ENCODE measurements at places on chromosomes 12 and 14.
A peak's percentile ranks its signal among the peaks of the same experiment; 100 is the strongest.

DNA sequence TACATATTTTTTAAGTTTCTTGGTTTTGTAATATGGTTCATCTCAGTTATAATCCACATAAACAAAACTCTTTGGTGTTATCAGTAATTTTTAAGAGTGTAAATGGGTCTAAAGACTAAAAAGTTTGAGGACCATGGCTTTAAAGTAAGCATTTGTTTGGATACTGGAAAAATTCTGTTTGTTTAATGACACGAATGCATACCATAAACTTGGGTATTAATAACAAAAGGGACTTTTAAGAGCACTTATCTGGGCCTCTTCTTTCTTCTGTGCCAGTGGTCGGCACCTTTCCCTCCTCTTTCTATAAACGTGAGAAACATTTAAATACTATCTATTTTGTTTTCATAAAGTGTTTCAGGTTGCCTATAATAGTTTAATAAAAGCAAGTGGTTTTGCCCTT lies 47.4 kb downstream of the SAMD4A start:
- DNase-seq, result no peak

DNA sequence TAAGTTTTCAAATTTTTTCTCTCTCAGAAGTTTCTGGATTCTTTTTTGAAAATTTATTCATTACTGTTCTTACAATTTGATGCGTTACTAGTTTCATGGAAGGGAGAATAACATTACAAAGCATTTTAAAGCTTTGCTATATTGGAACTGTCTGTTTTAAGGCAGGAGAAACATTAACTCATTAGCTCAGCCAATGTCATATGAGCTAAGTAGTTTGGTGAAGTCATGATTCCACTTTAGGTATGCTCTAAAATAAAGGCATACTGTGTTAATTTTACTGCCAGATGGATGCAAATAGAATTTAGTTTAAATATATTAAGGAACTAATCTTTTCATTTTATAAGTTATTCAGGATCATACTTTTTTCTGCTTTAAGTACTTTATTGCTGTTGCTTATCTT lies 46.0 kb downstream of the ARID2 start:
- DNase-seq, result no peak

- peak; percentile 3 for DNase-seq
Measured at GRCh38 chr14:22226381-22226780, 362.6 kb downstream of the DAD1 start.

- peak; percentile 27 for DNase-seq
Measured at GRCh38 chr14:100816950-100817901, 8.7 kb upstream of the MEG3 start.

DNA sequence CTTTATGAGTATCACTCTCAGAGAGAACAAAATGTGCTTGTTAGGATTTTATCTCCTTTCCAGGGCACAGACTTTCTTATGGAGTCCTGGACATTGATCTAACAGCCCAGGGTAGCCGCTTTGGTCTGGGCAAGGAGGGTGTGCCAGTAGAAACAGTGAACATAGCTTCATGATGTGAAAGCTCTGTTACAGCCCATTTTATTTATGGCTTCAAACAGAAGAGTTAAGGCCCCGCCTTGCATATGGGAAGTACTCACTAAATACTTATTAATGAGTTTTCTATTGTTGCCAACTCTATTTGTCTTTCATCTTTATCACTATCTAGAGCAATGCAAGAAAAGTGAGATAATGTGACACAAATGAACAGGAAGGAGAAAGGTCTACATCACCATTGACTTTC lies 200.5 kb downstream of the NTF3 start:
- DNase-seq, result no peak

- DNase-seq, result no peak
Measured at GRCh38 chr14:65366802-65367565, 45.5 kb upstream of the FUT8 start.

DNA sequence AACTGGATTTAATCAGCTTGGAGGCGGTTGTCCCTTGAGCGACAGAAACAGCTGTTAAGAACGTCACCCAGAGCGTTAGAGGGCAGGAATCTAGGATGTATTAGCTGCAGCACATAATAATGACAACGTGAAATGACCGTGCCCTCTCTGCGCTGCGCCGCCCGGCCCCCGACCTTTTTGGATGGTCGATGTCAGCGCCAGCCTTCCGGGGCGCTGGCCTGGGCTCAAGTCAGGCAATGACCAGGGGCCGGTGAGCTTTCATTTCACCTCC lies 427 bp upstream of the TMEM120B start:
- DNase-seq, result no peak

- DNase-seq, result peak; percentile 52
Measured at GRCh38 chr14:103629503-103630121, 601 bp downstream of the KLC1 start.

DNA sequence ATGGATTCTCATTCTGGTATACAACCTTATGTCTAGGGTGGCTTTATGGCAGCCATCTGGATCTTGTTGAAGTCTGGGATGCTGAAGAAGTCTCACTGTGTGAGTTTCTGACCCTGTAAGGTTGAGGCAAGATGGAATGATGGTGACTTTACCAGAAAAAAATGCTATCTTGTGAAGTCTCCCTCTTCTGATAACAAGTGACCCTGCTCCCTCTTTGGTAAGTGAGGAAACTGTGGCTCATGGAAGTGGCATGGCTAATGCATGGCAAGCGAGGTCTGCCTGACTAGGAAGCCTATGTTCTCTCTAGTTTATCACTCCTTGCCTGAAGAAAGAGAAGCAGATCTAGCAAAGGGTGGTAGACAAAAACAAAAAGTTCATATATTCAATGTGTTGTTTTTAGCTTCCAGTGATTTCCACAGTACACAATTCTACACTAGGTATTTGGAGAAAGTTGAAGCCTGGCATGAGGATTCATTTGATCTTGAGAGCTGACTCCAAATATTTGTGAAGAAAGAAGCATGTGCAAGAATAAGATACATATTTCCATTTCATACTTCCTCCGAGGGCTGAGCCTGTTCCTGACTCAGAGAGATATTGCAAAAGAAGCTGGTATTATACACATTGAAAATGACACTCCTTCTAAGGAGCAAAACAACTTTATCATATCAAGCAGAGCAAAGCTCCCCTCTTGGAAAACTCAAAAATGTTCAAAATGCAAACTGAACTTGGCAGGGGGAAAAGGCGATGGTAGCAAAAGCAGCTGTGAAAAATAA lies 63.6 kb downstream of the HELB start:
- no peak for DNase-seq

- no peak for DNase-seq
Measured at GRCh38 chr14:96583569-96584041, 81.4 kb downstream of the PAPOLA start.

- no peak for DNase-seq
Measured at GRCh38 chr12:93979189-93979588, 169.2 kb upstream of the PLXNC1 start.

GRCh38 chr14:35556548-35556947 lies 22.6 kb downstream of the INSM2 start:
- no peak for DNase-seq

- DNase-seq, result no peak
Measured at GRCh38 chr12:95763809-95764253, 26.7 kb downstream of the NTN4 start.

- DNase-seq, result peak; percentile 75
Measured at GRCh38 chr14:96584199-96584906, 82.2 kb downstream of the PAPOLA start.

GRCh38 chr12:14394317-14395073 lies 29.0 kb downstream of the ATF7IP start:
- peak; percentile 43 for DNase-seq

GRCh38 chr14:105067140-105067968 lies 2.1 kb upstream of the GPR132 start:
- DNase-seq, result no peak

GRCh38 chr14:75697386-75697785 lies 36.3 kb downstream of the TTLL5 start:
- DNase-seq, result no peak

DNA sequence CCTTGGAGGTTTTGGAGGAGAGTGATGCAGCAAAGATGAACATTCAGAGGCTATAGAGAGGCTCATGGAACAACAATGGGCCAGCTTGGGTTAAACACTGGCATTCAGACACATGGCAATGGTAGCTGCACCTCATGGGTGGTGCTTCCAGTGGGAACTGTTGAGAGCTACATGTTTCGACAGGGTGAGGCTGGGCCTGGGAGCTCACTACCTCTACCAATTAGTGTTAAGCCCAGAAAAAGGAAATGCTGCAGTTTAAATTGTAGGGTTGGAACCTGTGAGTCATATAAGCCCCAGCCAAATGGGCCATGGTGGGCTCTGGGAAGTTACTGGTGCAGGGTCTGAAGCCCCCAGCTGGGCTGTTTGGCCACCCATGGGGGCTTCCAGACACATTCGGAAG lies 279.7 kb downstream of the ZFP36L1 start:
- no peak for DNase-seq

- DNase-seq, result peak; percentile 84
Measured at GRCh38 chr12:124273630-124274029, 21.3 kb upstream of the RFLNA start.

GRCh38 chr12:92987846-92988621 lies 58.9 kb upstream of the EEA1 start:
- DNase-seq, result no peak

GRCh38 chr14:76814726-76815645 lies 2.3 kb upstream of the ANGEL1 start:
- no peak for DNase-seq

DNA sequence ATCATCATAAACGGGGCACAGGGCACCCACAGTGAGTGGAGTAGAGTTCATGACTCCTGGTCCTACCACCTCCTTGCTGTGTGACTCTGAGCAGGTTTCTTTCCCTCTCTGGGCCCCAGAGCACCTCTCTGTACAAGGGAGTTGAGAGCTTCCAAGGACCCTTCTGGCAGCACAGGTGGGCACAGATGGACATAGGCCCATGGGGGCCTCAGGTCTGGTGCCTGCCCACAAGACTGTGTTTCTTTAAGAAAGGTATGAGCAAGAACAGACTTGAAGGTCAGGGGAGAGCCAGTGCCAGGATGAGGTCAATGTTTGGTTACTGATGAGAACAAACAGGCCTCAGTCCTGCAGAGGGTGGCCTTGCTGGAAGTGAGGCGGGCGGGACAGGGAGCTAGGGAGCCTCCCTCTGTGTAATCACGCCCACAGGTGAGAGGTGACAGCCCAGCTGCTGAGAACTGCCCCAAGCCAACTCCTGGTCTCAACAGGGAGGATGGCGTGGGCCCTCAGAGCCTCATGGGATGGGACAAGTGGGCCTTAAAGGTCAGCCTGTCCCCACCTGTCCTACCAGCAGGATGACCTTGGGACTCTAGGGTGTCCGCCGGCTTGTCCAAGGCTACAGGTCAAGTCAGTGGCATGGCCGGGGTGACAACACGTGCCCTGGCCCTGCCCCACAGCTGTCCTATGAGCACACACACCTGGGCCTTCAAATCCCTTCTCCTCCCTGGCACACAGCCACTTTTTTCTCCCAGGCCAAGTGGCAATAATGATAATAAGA lies 49.1 kb downstream of the CCDC85C start:
- peak; percentile 55 for DNase-seq

GRCh38 chr12:16670456-16671050 lies 64.6 kb upstream of the LMO3 start:
- DNase-seq, result no peak

- DNase-seq, result no peak
Measured at GRCh38 chr12:65728455-65728847, 95.8 kb upstream of the HMGA2 start.

GRCh38 chr14:74575507-74575906 lies 36.5 kb downstream of the LTBP2 start:
- DNase-seq, result no peak

DNA sequence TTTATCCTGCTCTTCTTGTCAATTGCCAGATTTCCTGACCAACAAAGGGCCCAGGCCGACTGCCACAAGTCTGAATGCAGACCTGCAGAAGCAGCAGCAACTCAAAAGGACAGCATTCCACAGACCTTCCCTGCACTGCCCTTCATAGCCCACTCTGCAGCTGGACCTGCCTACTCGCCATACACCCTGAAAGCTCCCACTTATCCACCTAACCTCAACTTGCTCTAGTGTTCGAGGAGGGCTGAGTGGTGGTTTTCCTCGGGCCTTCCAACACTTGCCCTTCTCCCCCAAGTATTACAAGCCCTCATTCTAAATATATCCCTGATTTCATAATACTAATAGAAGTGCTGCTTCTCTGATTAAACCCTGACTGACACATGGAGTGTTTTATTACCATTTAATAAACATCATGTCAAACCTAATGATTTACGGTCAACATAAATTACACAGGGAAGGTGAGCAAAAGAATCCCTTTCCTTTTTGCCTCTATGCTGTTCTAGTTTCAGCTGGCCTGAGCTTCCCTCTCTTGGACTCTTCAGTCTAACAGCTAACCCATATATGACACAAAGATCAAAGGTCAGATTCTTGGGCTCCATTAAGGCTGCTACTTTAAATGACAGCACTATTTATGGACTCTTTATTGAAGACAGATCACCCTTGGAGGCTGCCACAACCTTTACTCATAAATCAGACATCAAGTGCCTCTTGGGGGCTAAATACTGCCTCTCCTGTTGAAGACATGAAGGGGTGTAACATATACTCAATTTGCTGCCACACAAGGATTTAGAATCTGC lies 1546.9 kb upstream of the TMEM132C start:
- no peak for DNase-seq

DNA sequence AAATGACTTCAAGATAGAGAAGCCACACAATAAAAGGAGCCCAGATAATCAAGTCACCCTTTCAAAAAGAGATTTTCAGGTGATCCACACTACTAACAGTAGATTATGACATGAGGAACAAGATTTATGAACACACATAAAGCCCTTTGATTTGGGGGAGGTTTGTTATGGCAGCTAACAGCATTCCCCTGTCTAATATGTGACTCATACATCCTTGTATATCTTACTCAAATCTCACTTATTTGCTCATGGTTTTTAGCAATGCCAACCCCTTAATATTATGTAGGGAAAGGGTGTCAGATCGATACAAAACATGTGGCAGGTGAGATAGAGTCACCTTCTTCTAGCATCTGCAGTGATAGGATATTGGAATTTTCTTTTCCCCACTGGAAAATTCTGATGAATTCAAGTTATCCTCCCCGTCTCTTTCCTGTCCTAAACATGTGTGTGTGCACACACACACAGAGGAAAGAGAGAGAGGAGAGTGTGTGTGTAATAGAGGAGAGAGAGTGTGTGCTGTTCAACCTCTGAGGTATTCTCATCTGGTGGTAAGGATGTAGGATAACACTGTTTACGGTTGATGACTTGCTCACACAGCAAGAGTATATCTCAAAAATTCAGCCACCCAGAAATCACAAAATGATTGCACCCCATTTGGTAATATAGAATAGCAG lies 319.9 kb downstream of the KCNC2 start:
- DNase-seq, result no peak

GRCh38 chr12:110080410-110080809 lies 32.1 kb upstream of the C12orf76 start:
- no peak for DNase-seq

DNA sequence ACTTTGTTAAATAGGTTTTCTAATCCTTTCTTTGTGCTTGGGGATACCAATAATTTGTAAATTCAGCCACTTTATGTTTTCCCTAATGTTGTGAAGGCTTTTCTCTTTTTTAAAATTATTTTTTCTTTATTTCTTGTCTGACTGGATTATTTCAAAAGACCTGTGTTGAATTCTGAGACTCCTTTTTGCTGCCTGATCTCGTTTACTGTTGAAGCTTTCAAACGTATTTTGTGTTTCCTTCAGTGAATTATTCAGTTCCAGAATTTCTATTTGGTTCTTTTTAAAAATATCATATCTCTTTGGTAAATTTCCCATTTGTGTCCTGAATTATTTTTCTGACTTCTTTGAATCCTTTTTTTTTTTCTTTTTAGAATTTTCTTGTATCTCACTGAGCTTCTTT lies 241.6 kb downstream of the LRIG3 start:
- DNase-seq, result no peak

GRCh38 chr12:86261578-86261977 lies 5.4 kb upstream of the MGAT4C start:
- no peak for DNase-seq

GRCh38 chr12:2691006-2691344 lies 103.8 kb upstream of the FKBP4 start:
- no peak for DNase-seq

Measured in HuH-7 (cell line).